ENCODE measurements at places on chromosomes 1 and 21. TPM values are rescaled to one million over a fixed set of nuclear protein-coding genes. Genes with fewer than 3 reads are reported as not detected.

DNA sequence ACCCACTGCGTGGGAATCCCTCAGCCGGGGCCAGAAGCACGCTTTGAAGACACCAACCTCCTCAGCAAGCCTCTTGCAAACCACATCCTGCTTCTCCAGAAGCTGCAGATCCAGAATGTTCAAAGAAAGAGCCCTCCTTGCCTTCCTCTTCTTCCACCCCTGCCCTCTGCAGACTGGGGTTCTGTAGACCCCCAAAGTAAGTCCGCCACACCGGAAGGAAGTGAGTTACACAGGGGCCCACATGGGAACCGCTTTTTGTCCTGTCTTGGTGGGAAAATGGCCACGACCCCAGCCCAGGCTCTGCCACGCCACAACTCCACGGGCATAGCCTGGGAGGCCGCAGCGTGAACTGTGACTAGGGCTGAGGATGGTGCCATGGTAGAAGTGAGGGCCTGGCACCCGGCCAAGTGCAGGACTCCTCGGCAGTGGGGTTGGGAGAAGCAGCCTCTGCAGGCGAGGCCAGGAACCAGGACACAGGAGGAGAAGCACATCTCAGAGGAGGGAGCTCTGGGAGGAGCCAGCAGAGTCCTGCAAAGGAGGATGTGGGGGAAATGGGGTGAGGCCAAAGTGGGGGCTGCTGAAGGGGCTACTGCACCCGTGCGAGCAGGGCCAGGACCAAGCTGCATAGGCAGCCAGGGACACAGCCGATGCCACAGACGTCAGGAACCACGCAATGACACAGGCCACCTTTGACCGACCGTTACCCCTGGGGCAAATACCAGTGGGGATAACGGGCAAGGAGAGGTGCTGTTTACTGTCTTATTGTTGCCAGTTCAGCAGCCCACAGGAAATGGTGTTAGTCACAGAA lies 30.9 kb downstream of the PDE9A start:
- DNase-seq: no peak

DNA sequence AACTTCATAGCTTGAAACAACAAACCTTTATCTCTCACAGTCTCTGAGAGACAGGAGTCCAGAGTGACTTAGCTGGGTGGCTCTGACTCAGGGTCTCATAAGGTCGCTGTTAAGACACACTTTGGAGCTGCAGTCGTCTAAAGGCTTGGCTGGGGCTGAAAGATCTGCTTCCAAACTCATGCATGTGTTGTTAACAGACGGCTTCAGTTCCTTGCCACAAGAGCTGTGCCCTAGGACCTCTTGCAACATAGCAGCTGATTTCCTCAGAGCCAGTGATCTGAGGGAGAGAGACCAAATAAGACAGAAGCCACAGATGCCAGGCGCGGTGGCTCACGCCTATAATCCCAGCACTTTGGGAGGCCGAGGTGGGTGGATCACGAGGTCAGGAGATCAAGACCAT lies 176.8 kb downstream of the DISC1 start:
- no peak for DNase-seq

DNA sequence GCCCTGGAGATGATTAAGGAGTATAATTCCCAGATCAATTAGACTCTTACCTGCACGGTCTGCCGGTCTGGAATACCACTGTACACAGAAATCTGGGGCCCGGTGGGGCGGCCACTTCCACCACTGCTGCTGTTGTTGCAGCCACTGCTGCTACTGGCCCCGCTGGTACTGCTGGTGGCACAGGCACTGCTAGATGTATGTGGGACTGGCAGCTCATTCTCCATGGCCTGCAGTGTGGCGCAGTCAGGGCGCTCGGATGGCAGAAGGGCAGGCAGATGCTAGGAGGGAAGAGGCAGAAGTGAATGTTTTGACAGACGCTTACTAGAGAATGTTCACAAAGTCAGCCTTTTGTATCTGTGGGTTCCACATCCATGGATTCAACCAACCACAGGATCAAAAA lies 54.4 kb upstream of the A3GALT2 start:
- no peak for DNase-seq

The DMBX1 gene
- not detected for total RNA-seq

The LCE2B gene
- not detected for total RNA-seq

The RGSL1 gene
- total RNA-seq: not detected

All from breast epithelium (tissue), 4 donors.